Stimulated activated CD4-positive, alpha-beta T cell treated with anti-CD3 and anti-CD28 coated beads, Interleukin-1b, Interleukin-23, amount 100 ng/mL, for 24 hours (primary cell): ENCODE measurements at places on chromosomes 12 and 14.

DNA sequence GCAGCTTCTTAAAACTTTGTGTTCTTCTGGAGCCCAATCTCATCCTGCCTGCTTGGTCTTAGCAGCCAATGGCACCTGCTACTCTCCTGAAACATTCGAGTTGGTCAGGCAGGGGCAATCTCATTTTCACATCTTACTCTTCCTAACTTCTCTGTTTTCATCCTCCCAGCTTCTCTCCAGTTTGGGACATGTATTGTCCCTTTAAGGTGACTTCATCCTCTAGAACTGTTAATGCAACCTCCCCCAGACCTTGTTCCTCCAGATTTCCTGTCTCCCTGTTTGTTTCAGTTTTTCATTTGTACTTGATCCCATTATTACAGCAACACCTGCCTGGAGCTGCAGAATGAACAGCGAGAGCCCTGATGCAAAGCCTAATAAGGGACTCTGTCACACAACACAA is 31.3 kb downstream of the SERPINA11 start:
- no peak for DNase-seq

DNA sequence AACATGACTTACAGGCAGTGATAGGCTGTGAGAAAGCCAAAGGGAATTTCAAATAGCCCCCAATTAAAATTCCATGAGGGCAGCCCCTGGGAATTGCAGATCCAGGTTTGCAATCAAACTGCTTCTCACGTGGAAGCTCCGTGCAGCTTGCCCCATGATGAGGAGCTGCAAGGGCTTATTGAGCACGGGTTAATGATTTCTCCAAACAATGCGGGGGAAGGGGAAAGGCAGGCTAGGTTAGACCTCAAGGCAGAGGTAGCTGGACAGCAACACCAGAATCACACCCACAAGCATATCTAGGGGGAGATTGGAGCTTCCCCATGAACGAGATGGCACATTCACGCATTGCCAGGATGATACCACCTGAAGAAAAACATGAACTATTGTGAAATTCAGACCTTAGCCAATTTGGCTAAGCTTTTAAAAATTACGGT is 5.0 kb upstream of the DUSP6 start:
- no peak for DNase-seq

- no peak for DNase-seq
These were observed 15.9 kb downstream of the PIK3C2G start for GRCh38 chr12:18277196-18277595.

DNA sequence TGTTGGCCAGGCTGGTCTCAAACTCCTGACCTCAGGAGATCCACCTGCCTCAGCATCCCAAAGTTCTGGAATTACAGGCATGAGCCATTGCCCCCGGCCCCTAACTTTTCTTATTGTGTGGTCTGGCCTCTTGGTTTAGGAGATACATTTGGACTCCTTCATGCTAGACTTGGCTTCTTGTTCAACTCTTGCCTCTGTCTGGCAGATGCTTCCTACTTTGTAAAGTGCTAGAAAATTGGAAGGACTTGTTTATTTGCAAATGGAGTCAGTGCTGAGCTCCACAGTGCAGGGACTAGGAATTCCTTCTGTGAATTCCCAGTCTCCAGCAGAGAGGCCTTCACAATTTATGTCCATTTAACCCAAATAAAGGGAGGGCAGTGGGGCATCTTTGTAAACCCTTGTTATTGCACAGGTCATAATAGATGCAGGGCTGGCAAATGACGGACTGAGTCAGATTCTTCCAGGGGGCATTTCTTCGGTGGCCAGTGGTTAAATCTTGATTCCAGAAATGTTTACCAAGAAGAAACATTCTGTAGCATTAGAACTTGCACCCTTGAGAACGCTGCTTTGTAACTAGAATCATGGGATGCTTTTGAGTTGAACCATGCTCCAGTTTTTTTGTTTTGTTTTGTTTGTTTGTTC is 73.8 kb upstream of the TBX3 start:
- DNase-seq, result no peak

DNA sequence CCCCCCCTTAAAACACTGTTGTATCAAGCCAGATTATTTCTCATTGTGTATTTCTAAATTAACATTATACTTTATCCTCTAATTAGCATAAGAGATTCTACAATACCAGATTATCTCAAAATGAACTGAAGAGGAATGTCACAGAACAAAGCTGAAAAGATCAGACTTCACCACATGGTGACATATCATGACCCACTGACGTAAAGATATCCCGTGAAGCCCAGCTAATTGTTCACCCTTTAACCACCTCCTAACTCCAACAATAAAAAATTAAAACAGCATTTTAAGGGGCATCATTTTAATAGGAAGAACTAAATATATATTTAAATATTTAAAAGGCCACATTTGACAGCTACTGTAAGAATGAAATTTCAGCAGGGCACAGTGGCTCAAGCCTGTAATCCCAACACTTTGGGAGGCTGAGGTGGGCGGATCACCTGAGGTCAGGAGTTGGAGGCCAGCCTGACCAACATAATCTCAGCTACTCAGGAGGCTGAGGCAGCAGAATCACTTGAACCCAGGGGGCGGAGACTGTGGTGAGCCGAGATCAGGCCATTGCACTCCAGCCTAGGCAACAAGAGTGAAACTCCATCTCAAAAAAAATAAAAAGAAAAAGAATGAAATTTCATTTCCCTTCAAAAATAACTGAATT is 29.0 kb downstream of the CDK17 start:
- DNase-seq, result no peak
